ENCODE measurements at places on chromosomes 4 and X. TPM values are rescaled to one million over a fixed set of nuclear protein-coding genes. Genes with fewer than 3 reads are reported as not detected.

P2RY4 gene
- total RNA-seq: 0.22 TPM

AREG gene
- total RNA-seq: 2.1 TPM

PTPN13 gene
- total RNA-seq: not detected

CCDC120 gene
- 2.2 TPM for total RNA-seq

FAM184B gene
- not detected for total RNA-seq

MTM1 gene
- total RNA-seq: 19.2 TPM

MAGEA8 gene
- not detected for total RNA-seq

MAGEB1 gene
- not detected for total RNA-seq

MAGEB10 gene
- total RNA-seq: not detected

DRD5 gene
- not detected for total RNA-seq

PDZD4 gene
- total RNA-seq: 1.0 TPM

DNA sequence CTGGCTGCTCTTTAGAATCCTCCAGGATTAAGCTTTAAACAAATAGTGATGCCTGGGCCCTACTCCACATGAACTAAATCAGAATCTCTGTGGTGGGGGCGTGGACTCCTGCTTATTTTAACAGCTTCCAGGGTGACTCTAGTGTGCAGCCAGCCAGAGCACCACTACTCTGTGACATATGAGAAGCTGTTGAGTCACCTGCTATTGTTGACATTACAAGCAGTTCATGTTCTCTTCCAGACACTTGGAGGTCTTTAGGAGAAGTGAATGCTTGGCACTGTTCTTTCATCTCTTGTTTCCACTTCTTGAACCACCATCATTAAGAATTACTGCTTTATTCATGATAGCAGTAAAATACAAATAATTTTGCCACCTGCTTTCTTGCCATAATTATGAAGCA, 426 bp upstream of the C4orf51 start:
- DNase-seq: no peak

DNA sequence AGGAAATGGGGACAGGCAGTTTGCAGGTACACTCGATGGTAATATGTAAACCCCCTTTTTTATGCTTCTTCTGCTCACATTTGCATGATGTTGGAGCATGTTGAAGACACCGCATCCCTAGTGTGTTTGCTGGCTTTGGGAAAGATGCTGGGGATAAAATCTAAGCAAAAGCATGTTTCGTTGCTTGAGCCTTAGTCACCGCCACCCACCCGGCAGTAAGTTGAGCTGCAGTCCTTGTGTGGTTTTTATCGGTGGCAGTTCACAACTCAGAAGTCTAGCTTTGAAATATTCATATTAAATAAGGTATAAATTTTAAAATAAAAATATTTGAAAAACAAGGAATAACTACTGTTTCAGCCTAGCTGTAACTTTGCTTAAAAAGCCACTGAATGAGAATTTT, 21.7 kb upstream of the MND1 start:
- no peak for DNase-seq

- DNase-seq: no peak
These were observed 582.7 kb upstream of the AADAT start for GRCh38 chr4:170672381-170672965.

DNA sequence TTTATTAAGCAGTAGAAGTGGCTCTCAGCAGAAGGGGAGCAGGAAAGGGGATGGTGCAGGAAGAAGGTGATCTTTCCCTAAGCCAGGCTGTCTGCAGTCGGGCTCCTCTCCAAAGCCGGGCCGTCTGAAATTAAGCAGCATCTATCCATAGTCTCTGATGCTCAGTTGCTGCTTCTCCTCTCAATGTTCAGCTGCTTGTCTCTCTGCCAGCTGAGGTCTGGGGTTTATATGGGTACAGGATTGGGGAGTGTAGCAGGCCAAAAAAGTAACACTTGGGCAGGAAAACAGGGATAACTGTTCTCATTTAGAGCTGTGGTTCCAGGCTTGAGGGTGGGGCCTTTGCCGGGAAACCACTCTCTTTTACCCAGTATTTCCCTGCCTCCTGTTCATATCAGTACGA, 39.2 kb upstream of the CCKAR start:
- no peak for DNase-seq

DNA sequence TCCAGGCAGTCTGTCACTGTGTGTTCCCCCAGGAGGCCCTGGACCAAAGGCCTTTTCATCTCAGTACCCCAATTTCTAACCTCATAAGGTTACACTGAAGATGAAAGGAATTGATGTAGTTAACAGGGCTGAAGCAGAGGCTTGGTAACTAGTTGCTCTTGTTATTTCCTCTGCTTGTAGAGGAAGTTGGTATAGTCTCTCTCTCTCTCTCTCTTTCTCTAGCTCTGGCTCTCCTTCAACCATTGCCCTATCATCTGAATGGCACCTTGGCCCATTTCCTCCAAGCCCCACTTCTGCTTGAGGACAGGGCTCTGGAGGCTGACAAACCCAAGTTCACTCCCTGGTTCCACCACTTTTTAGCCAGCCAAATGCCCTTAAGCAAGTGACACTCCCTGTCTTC, 96.1 kb downstream of the MAMLD1 start:
- DNase-seq: no peak

- DNase-seq: no peak
These were observed 16.7 kb upstream of the MCF2 start for GRCh38 chrX:139724626-139725025.

- no peak for DNase-seq
These were observed 534.0 kb downstream of the ANKRD50 start for GRCh38 chr4:124178449-124179021.

DNA sequence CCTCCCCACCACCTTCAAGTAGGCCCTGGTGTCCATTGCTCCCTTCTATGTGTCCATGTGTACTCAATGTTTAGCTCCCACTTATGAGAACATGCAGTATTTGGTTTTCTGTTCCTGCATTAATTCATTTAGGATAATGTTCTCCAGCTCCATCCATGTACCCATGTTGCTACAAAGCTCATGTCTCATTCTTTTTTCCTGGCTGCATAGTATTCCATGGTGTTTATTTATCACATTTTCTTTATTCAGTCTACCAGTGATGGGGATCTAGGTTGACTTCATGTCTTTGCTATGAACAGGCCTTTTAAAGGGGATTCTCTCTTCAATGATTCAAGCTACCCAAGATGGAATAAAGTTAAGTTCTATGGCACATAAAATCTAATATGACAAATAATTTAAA, 119.6 kb downstream of the PPP3CA start:
- no peak for DNase-seq

- DNase-seq: peak; percentile 81
These were observed at the start of gene CCNG2 for GRCh38 chr4:77156912-77157858. TSS of gene CCNG2 (plus strand) at chr4:77157207. CDS start at chr4:77158533, 1,326 bp downstream.

DNA sequence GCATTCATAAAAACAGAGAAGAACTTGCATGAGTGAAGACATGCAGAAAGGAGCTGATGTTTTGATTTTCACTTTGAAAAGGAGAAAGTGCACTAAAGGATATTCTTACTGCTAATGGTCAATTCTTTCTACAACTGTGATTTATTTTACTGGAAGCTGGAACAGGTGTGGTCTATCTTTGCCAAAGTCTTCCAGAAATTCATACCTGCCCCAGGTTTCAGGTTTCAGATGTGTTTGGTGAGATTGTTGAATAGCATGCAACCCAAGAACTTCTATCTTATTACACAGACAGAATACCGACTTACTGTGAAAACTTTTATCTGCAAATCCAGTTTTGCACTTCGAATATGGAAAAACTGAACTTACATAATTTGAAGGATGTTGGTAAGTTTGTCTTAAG, 388.3 kb downstream of the PDGFC start:
- no peak for DNase-seq

- DNase-seq: no peak
These were observed 4.9 kb upstream of the SLC25A4 start for GRCh38 chr4:185138161-185138560.

GRCh38 chr4:120683897-120684540, 238.5 kb downstream of the PRDM5 start:
- no peak for DNase-seq

GRCh38 chrX:24395775-24396174, 35.3 kb downstream of the SUPT20HL1 start:
- DNase-seq: peak; percentile 58

DNA sequence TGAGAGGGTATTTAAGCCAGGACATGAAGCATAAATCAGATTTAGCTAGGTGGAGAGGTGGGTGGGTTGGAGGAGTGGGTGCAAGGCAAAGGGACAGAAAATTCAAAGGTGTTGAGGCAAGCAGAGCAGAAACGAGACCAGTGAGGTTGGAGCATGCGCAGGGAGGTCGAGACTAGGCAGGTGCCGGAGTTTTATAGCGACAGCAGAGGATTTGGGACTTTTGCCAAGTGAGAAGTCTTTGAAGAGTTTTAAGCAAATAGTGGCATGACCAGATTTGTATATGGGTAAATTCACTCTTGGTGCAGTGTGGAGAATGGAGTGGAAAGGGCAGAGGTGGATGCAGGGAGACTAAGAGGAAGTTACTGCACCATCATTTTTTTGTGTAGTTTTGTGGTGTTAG, 107.0 kb upstream of the TLR2 start:
- DNase-seq: no peak

- no peak for DNase-seq
These were observed 134.4 kb downstream of the PCDH7 start for GRCh38 chr4:30854531-30854930.
